GM12891 (cell line): ENCODE measurements at places on chromosomes 16 and 17.

DNA sequence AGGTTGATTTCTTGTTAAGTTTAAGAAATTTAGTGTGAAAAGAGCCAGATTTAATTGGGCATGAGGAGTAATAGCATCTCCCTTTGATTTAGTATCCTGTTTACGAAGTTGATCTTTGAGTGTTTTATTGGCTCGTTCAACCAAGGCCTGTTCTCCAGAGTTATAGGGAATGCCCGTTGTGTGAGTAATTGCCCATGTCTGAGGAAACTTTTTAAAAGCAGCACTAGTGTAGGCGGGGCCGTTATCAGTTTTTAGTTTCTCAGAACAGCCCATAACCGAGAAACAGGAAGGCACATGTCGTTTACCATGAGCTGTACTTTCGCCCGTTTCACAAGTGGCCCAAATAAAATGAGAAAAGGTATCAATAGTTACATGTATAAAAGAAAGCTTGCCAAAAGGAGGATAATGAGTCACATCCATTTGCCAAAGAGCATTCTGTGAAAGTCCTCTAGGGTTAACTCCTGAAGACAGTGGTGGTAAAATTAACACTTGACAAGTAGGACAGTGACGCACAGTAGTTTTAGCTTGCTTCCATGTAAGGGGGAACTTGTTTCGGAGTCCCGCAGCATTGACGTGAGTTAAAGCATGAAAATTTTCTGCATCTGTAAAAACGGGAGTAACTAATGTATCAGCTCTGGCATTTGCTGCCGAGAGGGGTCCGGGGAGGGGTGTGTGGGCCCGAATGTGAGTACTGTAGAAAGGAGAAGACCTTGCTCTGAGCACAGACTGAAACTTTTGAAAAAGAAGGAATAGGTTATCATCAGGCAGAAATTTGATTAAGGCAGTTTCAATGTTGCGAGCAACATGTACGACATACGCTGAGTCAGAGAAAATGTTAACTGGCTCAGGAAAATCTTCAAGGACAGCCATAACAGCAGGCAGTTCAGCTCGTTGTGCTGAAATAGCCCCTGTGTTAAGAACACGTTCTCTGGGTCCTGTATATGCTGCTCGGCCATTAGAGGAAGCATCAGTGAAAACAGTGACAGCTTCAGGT, 18.5 kb upstream of the KCTD5 start:
- DNase-seq: no peak

DNA sequence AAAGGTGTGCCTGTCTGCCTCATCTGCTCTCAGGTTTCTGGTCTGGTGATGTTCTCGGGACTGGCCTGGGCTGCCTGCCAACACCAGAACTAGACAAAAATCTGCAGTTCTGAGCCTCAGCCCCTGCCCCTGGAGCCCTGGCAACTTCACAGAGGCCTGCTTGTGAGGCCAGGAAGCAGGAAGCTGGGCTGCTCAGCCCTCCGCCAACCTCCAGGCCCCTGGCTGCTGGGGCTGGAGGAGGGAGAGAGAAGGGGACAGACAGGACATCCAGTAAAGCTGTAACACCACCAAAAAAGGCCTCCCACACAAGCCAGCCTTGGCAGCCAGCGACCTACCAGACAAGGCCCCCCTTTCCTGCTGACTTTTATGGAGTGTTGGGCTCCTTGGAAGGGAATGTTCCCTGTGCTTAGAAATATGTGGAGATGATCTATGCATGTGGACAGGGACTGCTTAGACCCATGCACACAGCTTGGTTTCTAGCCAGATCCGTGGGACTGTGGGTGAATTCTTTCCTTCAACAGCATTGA, 157.6 kb downstream of the XYLT1 start:
- DNase-seq: no peak

- DNase-seq: no peak
Observed at GRCh38 chr17:50563092-50563511, 2.6 kb downstream of the CACNA1G start.

DNA sequence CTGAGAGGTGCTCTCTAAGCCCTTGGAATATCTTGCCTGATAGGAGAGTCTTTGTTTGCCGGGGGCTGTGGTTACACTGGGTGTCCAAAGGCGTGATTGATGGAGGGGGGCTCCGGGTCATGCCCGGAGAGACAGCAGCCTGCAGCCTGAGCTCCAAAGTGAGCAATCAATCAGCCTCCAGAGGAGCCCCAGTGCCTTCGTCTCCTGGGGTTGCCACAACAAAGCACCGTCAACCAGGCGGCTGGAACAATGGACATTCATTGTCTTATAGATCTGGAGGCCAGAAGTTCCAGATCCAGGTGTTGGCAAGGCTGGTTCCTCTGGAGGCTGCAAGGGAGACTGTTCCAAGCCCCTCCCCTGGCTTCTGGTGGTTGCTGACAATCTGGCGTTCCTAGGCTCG, 24.0 kb upstream of the GINS2 start:
- no peak for DNase-seq

DNA sequence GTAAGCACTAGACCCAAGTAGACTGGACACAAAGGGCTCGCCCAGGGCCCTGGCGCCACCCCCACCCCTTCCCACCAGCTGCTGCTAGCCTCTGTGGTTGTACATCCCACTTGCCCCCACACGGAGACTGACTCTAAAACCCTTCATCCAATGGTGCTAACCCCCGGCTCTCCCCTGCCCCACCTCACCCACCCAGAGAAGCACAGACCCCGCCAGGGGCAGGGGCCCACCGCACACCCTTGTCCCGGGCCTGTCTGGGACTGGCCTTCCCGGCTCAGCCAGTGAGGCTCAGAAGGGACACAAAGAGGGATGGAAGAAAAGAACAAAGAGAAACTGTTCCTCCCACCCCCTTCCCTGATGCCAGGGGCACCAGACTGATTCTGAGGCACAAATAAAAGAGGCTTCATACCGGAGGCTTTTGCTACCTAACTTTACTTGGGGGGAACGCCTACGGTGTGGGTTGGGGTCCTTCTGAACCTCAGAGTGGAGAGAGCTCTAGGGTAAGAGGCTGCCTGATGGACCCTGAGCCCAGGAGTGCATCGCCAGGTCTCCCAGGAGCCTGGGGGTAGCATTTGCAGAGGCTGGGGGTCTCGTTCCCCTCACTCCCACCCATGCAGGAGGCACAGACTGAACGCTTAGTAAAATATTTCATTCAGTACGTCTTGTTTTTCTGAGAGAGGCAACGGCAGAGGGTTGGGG, 8.2 kb downstream of the CORO6 start:
- no peak for DNase-seq

- no peak for DNase-seq
Observed at GRCh38 chr17:45313996-45314740, 2.7 kb downstream of the MAP3K14 start.

DNA sequence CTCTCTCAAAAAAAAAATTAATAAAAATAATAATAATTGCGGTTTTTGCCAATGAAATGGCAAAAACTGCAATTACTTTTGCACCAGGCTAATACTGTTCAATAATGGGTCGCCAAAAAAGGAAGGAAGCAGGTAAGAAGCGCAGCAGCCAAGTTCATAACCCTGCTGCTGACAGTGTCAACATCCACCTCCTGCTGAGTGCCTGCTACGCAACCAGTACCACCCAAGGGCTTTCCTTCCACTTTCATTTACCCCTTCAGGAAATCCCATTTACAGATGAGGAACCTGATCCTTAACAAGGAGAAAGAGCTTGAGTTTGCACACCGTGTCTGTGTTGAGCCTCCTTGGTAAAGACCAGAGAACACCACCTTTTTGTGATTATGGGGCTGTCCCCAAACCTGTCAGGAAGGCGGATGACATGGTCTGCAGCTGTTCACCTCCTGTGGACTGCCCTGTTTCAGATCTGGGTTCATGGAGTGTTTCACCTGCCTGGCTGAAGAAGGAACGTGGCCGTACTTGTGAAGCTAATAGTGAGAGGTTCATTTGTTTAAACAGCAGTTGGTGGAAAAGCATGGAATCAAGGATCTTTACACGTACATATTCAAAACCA, 378.0 kb downstream of the SLC39A11 start:
- no peak for DNase-seq

DNA sequence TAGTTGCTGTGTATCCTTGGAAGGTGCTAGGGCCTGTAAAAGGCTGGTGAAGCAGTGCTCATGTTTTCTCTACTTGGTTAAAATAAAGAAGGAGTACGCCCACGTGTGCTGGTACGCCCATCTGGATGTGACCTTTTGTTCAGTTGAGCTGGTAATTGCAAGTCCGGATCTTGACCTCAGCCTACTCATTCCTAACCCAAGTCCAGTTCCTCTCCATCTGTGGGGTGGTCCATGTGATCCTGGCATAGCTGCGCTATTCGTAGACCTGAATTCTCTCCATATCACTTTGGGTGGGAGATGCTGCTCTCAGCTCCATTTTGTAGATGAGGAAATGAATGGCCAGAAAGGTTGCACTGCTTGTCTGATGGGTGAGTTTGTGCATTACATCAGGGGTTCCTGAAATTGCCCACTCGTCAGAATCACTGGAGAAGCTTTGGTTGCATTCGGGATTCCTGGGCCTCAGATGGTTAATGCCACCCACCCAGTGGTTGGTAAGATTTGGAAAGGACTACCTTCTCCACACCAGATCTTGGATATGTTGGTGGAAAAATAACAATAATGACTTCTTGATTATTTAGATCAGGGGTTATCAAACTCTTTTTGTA, 328.8 kb downstream of the CPPED1 start:
- no peak for DNase-seq

DNA sequence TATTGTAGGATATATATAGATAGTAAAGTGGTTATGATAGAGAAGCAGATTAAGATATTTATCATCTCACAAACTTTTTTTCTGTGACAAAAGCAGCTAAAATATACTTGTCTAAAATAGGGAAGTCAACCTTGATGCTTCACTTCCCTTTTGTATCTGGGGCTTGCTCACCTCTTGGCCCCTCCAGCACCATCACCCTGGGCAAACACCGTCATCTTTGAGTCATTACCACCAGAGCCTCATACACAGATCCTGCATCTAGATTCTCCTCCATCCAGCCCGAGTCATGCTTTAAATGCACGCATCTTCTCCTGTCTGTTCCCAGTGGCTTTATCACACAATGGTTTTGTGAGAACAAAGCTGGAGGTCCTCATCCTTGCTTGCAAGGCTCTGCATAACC, 1062.7 kb upstream of the EEF2KMT start:
- DNase-seq: no peak

GRCh38 chr17:74637265-74637664, 13.7 kb upstream of the CD300E start:
- no peak for DNase-seq
